ENCODE measurements at places on chromosomes 4 and X.

DNA sequence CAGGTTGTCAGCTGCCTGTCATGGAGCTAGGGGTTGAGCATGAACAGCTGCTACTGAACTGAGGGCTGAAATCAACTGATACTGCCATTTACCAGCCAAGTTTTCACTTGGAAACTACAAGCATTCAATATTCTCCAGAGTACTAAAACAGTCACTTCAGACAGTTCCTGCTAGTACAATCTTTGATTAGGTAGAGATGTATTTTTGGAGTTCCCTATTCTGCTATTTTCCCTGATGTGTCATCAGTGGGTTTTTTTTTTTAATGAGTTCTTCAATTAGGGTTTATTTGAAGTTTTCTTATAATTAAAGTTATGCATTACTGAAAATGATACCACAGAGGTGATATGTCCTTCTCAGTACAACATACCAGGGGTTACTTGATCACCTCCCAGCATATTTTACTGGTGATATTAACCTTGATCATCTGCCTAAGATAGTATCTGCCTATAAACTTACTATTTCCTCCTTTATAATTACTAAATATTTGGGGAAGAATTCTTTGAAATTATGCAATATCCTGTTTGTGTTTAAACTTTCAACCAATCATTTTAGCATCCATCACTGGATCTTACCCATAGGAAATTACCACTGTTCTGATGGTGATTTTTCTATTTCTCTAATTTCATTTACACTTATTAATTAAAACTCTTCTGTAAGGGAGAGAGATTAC lies 13.6 kb downstream of the PDCL2 start:
- DNase-seq: no peak

GRCh38 chr4:38834570-38834969 lies 22.0 kb downstream of the TLR6 start:
- DNase-seq: no peak

GRCh38 chr4:121094297-121094966 lies 22.1 kb upstream of the NDNF start:
- no peak for DNase-seq

DNA sequence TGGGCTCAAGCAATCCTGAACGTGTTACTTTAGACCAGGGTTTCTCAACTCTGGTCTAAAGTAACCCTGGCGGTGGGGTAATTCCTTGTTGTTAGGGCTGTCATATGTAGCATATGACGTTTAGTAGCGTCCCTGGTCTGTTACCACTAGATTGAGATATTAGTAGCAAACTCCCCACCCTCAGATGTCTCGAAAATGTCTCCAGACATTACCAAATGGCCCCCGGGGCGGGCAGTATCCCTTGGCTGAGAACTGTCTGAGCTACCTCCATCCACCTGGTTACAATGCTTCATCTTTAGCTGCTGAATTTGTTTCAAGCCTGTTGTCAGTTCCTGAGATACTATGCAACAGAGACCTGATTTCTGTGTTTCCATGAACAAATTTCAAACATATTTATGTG lies 56.7 kb downstream of the CLDN34 start:
- DNase-seq: no peak

GRCh38 chr4:42331914-42332368 lies 65.3 kb upstream of the SHISA3 start:
- DNase-seq: no peak

- no peak for DNase-seq
Measured at GRCh38 chr4:11494232-11494631, 65.5 kb upstream of the HS3ST1 start.

GRCh38 chr4:24489870-24490269 lies 94.5 kb downstream of the DHX15 start:
- no peak for DNase-seq

All from NCI-H446 treated with DMSO at 0.1 percent for 48 hours (cell line).